ENCODE measurements at places on chromosomes 5 and 9.

GRCh38 chr9:71966601-71967000 lies 55.2 kb downstream of the C9orf85 start:
- peaks cover 8% of the 10 kb centered on the region for H3K36me3 ChIP-seq
- no peaks in the 10 kb centered on the region for H3K4me1 ChIP-seq
- H3K4me3 ChIP-seq, result no peak overlapping the region
- DNase-seq, result no peak
- no peak overlapping the region for H3K27ac ChIP-seq
- no peaks in the 10 kb centered on the region for H3K27me3 ChIP-seq

GRCh38 chr5:173155912-173156311 lies 11.6 kb downstream of the BNIP1 start:
- no peak overlapping the region for H3K4me3 ChIP-seq
- no peaks in the 10 kb centered on the region for H3K4me1 ChIP-seq
- no peaks in the 10 kb centered on the region for H3K27me3 ChIP-seq
- peaks cover 14% of the 10 kb centered on the region for H3K36me3 ChIP-seq

- H3K36me3 ChIP-seq, result no peaks in the 10 kb centered on the region
- H3K27me3 ChIP-seq, result no peaks in the 10 kb centered on the region
- no peak for DNase-seq
Measured at GRCh38 chr9:112631313-112632070, 86.4 kb downstream of the INIP start.

GRCh38 chr9:135240871-135241311 lies 153.4 kb downstream of the OLFM1 start:
- DNase-seq, result no peak
- no peak overlapping the region for H3K27ac ChIP-seq
- H3K4me1 ChIP-seq, result no peaks in the 10 kb centered on the region
- H3K4me3 ChIP-seq, result no peak overlapping the region
- peaks cover 34% of the 10 kb centered on the region for H3K27me3 ChIP-seq

- no peaks in the 10 kb centered on the region for H3K4me1 ChIP-seq
- DNase-seq, result no peak
- no peaks in the 10 kb centered on the region for H3K27me3 ChIP-seq
- H3K4me3 ChIP-seq, result no peak overlapping the region
- no peaks in the 10 kb centered on the region for H3K36me3 ChIP-seq
Measured at GRCh38 chr9:37632479-37632878, 18.3 kb upstream of the FRMPD1 start.

GRCh38 chr9:112618385-112619009 lies 99.4 kb downstream of the INIP start:
- no peak overlapping the region for H3K4me3 ChIP-seq
- no peaks in the 10 kb centered on the region for H3K4me1 ChIP-seq
- H3K36me3 ChIP-seq, result no peaks in the 10 kb centered on the region
- H3K27ac ChIP-seq, result no peak overlapping the region
- no peak for DNase-seq

DNA sequence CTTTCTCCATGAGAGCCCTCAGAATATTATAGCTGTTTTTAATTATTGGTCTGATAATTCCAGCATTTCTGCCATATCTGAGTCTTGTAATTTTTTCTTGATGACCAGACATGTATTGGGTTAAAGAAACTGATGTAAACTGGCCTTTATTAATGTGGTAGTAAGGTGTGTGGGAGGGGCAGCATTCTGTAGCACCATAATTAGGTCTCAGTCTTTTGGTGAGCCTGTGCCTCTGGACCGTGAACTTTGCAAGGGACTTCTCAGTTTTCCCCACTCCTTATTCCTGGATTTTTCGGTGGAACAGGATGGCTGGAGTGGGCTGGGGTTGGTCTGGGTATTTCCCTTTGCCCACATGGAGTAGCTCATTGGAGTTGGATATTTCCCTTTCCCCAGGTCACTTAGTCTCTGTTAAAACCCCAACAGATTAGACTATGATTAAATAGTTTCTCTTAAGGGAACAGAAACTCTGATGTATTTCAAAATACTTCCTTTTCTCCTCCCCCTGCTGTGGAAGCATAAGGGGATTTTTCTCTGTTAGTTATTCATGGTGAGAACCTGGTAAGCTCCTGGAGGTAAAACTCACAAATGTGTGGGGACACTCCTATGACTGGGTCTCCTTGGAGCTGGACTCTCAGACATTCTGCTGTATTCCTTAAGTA lies 52.4 kb downstream of the FSD1L start:
- H3K36me3 ChIP-seq, result no peaks in the 10 kb centered on the region
- no peak for DNase-seq
- H3K4me1 ChIP-seq, result peaks cover 5% of the 10 kb centered on the region
- H3K27me3 ChIP-seq, result no peaks in the 10 kb centered on the region
- H3K4me3 ChIP-seq, result no peak overlapping the region

DNA sequence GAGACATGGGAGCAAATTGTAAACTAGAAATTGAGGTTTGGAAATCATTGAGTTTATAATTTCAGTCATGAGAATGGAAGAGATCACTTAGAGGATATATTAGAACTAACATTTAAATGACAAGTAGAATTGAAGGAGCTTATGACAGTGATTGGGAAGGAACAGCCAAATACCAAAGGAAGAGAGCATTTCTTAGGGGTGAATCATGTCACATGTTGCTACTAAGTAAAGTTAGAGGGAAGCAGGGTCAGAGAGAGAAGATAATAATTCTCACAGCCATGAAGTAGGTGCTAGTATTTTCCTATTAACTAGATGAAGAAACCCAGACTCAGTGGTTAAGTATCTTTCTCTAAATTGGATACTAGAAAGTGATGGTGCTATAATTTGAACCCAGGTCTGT lies 59.3 kb downstream of the COMMD10 start:
- H3K36me3 ChIP-seq, result no peaks in the 10 kb centered on the region
- peaks cover 9% of the 10 kb centered on the region for H3K4me1 ChIP-seq
- H3K4me3 ChIP-seq, result no peak overlapping the region

GRCh38 chr5:119926301-119926700 lies 296.9 kb downstream of the FAM170A start:
- no peak overlapping the region for H3K4me3 ChIP-seq
- no peaks in the 10 kb centered on the region for H3K27me3 ChIP-seq
- no peaks in the 10 kb centered on the region for H3K36me3 ChIP-seq

DNA sequence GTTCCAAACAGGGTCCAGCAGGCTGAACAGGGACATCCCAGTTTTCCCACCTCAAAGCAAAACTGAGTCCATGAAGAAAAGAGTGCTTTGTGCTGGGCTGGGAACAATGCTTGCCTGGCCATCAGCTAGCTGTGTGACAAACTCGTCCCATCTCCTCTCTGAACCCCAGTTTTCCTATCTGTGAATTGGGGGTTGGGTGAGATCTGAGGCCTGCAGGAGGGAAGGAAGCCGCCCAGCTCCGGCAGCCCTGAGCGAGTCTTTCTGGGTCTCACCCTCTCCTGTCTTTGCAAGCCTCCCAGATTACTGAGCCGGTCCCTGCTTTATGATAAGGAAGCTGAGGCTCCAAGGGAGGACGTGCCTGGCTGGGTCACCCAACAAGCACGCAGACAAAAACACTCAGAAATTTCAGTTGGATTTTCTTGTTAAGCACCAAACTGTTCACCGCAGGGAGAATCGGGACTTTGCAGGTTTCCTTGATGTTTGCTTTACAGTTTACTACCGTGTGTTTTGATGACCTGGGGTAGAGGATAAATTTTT lies 82.6 kb upstream of the LMX1B start:
- no peak overlapping the region for H3K4me3 ChIP-seq
- H3K27me3 ChIP-seq, result peaks cover 6% of the 10 kb centered on the region
- H3K36me3 ChIP-seq, result no peaks in the 10 kb centered on the region

DNA sequence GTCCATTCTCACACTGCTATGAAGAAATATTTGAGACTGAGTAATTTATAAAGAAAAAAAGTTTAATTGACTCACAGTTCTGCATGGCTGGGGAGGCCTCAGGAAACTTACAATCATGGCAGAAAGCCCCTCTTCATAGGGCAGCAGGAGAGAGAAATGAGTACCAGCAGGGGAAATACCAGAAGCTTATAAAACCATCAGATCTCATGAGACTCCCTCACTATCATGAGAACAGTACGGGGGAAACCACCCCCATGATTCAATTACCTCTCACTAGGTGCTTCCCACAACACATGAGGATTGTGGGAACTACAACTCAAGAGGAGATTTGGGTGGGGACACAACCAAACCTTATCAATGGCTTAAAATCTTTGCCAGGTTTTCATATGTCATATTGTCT lies 20.3 kb upstream of the TENT4A start:
- no peak for DNase-seq
- no peaks in the 10 kb centered on the region for H3K36me3 ChIP-seq
- H3K27ac ChIP-seq, result no peak overlapping the region
- no peaks in the 10 kb centered on the region for H3K4me1 ChIP-seq
- peaks cover 3% of the 10 kb centered on the region for H3K27me3 ChIP-seq

DNA sequence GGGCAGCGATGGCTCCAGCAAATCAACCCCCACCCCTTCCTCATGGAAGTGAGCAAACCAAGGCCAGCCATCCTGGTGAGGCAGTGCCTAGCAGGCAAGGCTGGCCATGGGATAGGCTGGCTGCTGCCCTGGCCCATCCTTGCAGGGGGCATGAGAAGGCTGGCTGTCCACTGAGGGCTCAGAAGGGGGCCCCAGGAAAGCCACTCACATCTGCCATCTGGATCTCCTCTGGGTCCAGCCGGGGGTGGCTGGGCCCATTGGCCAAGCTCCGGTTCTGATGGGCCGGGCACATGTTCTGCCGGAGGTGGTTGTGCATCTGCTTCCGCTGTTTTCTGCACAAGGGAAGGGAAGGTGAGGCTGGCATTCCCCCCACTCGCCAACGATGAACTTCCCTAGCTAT lies 57.1 kb downstream of the PSD2 start:
- no peaks in the 10 kb centered on the region for H3K4me1 ChIP-seq
- H3K4me3 ChIP-seq, result no peak overlapping the region
- no peak overlapping the region for H3K27ac ChIP-seq
- H3K27me3 ChIP-seq, result no peaks in the 10 kb centered on the region

GRCh38 chr5:33240558-33240957 lies 200.2 kb upstream of the TARS1 start:
- H3K27me3 ChIP-seq, result no peaks in the 10 kb centered on the region
- no peak for DNase-seq
- H3K4me3 ChIP-seq, result no peak overlapping the region
- H3K4me1 ChIP-seq, result no peaks in the 10 kb centered on the region
- no peaks in the 10 kb centered on the region for H3K36me3 ChIP-seq

GRCh38 chr9:98087420-98088354 lies 31.2 kb downstream of the NANS start:
- peaks cover 4% of the 10 kb centered on the region for H3K4me1 ChIP-seq
- peak; percentile 60 for DNase-seq
- H3K4me3 ChIP-seq, result peak overlapping the region; percentile 7
- H3K27me3 ChIP-seq, result no peaks in the 10 kb centered on the region
- H3K27ac ChIP-seq, result peak overlapping the region; percentile 37

DNA sequence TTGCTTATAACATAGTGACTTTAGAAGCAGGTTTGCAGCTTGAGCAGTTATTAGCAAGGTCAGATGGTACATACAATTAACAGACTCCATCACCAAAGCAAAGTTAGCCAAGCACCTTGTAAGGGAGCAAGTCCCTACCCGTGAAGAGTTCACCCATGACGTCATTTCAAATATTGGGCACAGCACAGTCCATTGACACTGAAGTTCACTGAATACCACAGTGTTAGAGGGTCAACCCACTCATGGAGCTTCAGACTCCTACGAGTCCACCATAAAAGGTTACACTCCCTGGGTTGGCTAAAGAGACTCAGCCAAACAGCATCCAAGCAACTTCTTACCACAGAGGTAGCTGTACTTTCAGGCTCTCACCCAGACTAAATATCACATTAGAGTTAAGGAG lies 77.5 kb downstream of the GALNT10 start:
- no peaks in the 10 kb centered on the region for H3K4me1 ChIP-seq
- no peak overlapping the region for H3K4me3 ChIP-seq
- H3K36me3 ChIP-seq, result no peaks in the 10 kb centered on the region
- H3K27me3 ChIP-seq, result no peaks in the 10 kb centered on the region

DNA sequence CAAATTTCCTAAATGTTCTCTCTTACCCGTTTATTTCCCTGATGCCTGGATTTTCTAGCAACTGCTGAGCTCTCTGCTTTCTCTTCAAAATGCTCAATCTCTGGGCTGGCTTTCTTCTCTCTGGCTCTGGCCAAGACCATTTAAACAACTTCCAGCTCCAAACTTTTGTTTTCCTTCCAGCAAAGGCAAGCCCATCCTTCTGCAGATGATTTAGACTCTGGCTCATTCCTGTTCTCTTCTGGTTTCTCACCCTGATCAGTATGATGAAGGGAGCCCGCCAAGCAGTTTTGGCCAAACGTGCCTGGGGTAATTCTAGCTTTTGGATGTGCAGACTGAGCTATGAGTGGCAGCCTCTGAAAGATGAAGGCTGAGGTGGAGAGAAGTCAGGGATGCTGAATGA lies 78.1 kb downstream of the HSPA4 start:
- no peak overlapping the region for H3K4me3 ChIP-seq
- H3K4me1 ChIP-seq, result peaks cover 5% of the 10 kb centered on the region
- no peaks in the 10 kb centered on the region for H3K36me3 ChIP-seq
- no peak for DNase-seq
- H3K27me3 ChIP-seq, result no peaks in the 10 kb centered on the region

DNA sequence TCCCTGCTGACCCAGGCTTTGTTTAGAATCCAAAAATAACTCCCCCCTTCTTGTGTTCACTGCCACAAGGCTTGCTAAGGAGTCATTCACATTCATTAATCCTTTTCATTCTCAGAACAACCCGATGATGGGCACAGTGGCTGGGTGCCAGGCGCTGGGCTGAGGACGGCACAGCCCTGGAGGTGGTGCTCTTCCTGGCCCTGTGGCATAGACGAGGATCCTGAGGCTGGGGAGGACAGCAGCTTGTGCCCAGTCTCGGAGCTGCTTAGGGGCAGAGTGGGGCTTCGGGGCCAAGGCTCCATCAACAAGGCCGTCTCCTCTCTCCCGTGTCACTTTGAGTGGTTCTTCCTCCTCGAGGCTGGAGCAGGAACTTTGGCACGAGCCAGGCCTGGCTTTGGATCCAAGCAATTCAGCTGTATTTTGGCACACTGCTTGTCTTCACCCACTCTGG lies 166.7 kb downstream of the TTLL11 start:
- no peaks in the 10 kb centered on the region for H3K27me3 ChIP-seq
- H3K36me3 ChIP-seq, result peaks cover 23% of the 10 kb centered on the region
- H3K4me1 ChIP-seq, result no peaks in the 10 kb centered on the region
- H3K4me3 ChIP-seq, result no peak overlapping the region
- no peak for DNase-seq
- H3K27ac ChIP-seq, result no peak overlapping the region

GRCh38 chr9:94847486-94847885 lies 121.0 kb downstream of the AOPEP start:
- H3K36me3 ChIP-seq, result no peaks in the 10 kb centered on the region
- H3K4me3 ChIP-seq, result no peak overlapping the region
- no peaks in the 10 kb centered on the region for H3K27me3 ChIP-seq
- no peak for DNase-seq
